ENCODE measurements at places on chromosomes 13 and 19.
A peak's percentile ranks its signal among the peaks of the same experiment; 100 is the strongest.

DNA sequence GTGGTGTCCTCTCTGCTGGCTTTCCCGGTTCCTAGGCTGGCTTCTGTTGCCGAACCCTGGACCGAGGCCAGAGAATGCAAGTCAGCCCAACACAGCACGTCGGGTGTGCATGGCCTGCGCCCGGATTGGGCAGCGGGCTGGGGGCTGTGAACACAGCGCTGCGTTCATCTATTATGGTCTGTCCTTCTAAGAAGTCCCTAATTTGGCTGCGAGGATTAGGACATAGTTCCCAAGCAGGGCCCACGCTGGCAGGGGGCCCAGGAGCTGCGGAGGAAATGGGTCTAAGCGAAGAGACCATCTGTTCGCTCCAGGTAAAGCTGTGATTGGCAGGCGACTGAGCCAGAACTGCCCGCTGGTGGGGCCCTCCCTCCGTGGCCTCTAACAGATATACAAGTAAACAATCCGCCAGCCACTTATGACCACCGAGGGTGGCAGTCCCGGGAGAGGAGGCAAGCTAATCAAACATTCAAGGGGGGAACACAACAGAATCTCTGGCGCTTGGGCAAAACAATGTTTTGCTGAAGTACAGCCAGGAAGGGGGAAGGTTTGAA is 6.0 kb downstream of the SYCE2 start:
- no peak for DNase-seq

- DNase-seq, result no peak
These were observed 1116.1 kb downstream of the PCDH9 start for GRCh38 chr13:66113882-66114526.

GRCh38 chr13:76380446-76381065 is 505.6 kb downstream of the KCTD12 start:
- no peak for DNase-seq

- DNase-seq, result peak; percentile 7
These were observed 5.7 kb downstream of the WDR62 start for GRCh38 chr19:36060430-36060829.

DNA sequence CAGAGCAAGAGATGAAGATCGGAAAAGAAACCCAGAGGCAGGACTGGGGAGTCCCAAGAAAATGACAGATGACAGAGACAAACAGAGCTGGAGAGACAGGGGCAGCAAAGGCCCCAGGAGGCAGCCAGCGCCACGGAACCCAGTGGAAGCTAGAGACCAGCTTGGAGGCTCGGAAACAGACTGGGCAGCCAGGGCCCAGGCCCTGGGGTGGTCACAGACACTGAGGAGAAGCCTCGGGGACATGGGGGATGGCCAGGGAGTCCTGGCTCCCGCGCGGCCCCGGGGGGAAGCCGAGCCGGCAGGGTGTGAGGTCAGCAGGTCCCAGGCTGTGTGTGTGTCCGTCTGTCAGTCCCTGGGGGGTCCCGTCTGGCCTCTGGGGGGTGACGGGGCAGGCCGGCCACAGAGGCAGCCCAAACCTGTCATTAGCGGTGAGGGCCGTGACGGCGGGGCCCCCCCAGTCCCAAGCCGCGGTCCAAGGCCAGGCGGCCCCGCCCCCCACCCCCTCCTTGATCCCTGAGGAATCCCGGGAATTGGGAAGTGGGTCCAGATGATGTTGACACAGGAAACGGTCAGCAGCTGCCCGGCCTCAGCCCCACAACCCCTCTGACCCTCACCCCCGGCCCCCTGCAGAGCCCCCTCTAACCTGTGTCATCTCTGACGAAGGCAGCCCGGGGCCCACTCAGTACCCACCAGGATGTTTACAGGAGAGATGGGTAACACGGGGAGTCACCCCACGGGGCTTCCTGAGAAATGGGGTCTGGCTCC is 2.5 kb upstream of the TMEM190 start:
- DNase-seq, result no peak

GRCh38 chr19:35316560-35316959 is 12.4 kb upstream of the CD22 start:
- no peak for DNase-seq

- peak; percentile 61 for DNase-seq
These were observed 1.2 kb upstream of the GPX4 start for GRCh38 chr19:1102407-1103131.

DNA sequence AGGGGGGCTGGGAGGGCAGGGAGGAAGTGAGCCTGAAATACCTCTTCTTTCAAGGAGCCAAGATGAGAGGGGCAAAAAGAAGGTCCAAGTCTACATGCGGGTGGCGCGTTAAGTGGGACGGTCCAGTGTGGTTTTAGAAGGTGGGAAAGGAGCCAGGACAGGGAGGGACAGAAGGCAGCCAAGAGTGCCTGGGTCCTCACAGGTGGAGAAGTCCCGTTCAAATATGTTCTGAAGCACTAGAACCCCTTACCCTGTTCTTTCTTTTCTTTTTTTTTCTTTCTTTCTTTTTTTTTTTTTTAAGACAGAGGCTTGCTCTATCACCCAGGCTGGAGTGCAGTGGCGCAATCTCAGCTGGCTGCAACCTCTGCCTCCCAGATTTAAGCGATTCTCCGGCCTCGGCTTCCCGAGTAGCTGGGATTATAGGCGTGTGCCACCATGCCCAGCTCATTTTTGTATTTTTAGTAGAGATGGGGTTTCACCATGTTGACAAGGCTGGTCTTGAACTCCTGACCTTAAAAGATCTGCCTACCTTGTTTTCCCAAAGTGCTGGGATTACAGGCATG is 7.4 kb downstream of the CAMSAP3 start:
- no peak for DNase-seq

DNA sequence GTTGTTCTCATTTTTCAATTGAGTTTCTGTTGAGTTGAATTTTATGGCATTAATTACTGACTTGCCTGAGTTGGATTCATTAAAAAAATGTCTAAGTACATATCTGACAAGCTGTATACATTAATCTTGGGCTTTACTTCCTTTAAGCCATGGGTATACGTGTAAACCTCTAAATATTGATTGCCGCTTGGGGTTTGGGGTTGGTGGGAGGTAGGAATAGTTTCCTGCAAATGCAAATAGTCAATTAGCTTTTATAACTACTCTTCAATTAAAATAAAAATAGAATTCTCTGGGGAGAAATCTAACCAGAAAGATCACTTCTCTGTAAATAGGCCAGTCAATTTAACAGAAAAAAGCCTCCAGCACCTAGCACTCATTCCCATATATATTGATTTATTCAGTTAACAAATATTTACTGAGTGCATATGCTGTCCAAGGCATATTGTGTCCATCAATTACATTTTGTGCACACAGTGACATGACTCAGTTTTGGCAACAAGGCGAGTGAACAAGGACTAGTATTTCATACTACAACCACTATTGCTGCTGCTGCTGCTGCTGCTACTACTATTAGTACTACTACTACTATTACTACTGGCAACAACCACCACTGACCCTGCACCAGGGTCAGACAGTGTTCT is 306.8 kb downstream of the RFC3 start:
- no peak for DNase-seq

GRCh38 chr19:46925548-46925950 is 64.8 kb downstream of the ARHGAP35 start:
- DNase-seq, result no peak

GRCh38 chr13:71703138-71703537 is 163.9 kb downstream of the DACH1 start:
- no peak for DNase-seq

GRCh38 chr13:41613984-41614661 is 156.8 kb downstream of the RGCC start:
- no peak for DNase-seq

GRCh38 chr13:31051999-31052398 is 109.7 kb downstream of the HSPH1 start:
- no peak for DNase-seq

DNA sequence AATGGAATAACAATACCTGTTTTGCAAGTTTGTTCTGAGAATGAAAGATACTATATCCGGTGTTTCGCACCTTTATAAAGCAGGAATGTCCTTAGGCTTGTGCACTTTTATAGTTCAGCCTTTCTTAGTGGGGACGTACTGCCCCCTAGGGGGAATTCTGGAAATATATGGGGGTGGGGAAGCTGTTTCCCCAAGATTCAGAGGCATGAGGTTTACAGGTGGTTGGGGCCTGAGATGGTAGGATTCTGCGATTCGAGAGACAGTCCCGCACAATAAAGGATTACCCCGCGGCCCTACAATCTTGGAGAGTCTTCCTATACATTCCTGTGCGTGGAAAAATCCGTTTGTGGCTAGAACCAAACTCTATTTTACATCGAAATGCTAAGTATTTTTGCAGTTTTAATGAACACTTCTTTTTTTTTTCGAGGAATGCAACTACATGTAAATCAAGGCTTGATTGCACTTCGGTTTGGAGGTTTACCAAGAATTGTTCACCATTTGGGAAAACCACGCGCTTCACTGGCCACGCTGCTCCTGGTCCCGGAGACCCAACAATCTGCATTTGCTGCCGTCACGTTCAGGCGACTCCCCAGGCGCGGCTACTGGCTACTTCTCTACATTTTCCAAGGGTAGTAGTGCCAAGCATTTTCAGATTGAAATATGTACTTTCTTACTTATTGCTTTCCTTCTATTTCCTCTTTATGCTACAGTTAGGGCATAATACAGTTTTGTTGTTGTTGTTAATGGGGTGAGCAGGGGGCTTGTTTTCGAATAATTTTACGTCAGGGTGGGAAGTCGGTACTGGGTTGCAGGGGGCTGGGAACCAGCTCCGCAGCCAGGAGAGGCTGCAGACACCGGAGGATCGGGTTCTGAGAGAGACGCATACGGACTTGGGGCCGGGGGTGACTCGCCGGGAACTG is 830 bp downstream of the NEK5 start:
- DNase-seq, result peak; percentile 15

DNA sequence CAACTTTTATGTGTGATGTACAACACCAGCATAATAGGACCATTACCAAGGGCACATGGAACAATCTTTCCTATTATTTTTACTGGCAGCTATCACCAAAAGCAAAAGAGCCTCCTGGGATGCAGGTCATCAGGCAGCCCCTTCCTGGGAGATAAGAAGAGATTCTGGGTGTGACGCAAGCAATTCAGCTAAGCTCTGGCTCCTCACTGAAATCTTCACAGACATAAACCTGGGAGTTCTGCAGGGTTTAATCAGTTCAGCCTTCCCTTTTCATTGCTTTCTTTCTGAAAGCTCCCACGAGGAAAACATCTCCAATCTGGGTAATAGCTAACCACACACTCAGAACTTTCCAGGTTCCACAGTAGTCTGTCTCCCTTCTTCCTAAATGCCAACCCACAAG is 341.1 kb downstream of the ENOX1 start:
- no peak for DNase-seq

GRCh38 chr13:98731925-98732324 is 20.5 kb downstream of the SLC15A1 start:
- no peak for DNase-seq

GRCh38 chr13:113848431-113849260 is 15.2 kb downstream of the GAS6 start:
- no peak for DNase-seq

GRCh38 chr19:32222556-32222955 is 122.9 kb upstream of the ZNF507 start:
- DNase-seq, result no peak

GRCh38 chr19:20664901-20665781 is 3.8 kb upstream of the ZNF626 start:
- DNase-seq, result no peak

- no peak for DNase-seq
These were observed 467.2 kb downstream of the ITGBL1 start for GRCh38 chr13:101919541-101920181.

- no peak for DNase-seq
These were observed 575.2 kb downstream of the DACH1 start for GRCh38 chr13:71291842-71292146.

DNA sequence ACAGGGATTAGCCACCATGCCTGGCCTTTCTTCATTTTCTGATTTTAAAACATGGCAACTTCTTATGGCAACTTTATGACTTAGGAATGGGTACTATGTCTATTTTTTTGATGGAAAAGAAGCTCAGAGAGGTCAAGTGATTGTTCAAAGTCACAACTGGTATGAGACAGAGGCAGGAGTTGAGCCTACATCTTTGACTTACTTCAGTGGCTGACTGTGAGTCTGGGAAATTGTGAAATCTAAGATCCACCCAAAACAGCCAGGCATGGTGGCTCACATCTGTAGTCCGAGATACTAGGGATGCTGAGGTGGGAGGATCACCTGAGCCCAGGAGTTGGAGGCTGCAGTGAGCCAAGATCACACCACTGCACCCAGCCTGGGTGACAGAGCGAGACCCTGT is 2.4 kb upstream of the ACTL9 start:
- no peak for DNase-seq

GRCh38 chr13:109569958-109570711 is 216.2 kb downstream of the IRS2 start:
- DNase-seq, result peak; percentile 3

DNA sequence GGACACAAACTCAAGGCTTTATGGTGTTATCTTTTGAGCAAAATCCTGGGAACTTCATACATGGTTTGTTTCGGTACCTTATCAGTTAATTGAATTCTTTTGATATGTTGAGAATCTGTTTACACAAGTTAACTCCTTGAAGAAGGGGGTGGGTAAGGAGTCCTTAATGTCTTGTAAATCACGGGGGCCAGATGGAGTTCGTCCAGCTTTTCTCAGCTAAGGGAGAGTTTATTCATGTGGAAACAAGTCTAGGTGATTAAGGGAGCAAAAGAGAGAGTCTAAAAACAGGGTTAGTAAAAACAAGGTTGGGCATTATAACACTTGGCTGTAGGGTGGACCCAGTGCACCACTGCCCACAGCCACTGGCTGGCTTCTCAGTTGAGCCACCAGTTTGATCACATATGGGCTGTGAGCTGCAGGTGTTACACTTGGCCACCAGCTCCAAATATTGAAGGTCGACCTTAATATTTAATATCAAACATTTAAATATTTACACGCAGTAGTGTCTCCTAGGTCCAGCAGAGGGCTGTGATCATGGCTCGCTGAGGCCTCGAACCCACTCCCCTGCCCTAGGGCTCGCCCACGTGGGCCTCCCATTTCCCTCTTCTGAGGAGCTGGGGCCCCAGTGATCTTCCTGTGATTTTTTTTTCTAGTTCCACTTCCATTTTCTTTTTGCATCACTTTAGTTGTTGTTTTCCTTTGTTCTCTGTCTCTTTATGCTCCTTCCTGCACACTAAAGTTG is 21.0 kb upstream of the ZNF43 start:
- no peak for DNase-seq

GRCh38 chr13:75656425-75656989 is 20.4 kb downstream of the LMO7 start:
- DNase-seq, result no peak

DNA sequence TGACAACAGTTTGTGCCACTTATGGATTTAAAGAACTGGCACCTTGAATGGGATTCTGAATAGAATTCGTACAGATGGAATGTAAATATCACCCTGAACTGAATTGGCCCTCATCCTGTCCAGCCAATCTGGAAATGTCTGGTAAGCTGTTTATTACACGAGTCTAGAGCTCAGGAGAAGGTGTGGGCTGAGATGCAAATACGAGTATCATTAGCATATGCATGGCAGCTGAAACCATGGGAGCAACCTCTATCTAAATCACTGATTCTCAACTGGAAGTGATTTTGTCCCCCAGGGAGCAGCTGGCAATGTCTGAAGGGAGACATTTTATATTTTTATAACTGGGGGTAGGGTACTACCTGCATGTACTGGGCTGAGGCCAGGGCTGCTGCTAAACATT is 15.6 kb upstream of the VWA8 start:
- no peak for DNase-seq

Data from stimulated activated CD8-positive, alpha-beta memory T cell treated with anti-CD3 and anti-CD28 coated beads, Interleukin-4, amount 100 ng/mL, for 24 hours (primary cell).